ENCODE measurements at places on chromosomes 16 and 17.

- no peak for DNase-seq
These were observed 1.4 kb upstream of the TMEM132E start for GRCh38 chr17:34578016-34578415.

- DNase-seq = no peak
These were observed 21.5 kb downstream of the MBTD1 start for GRCh38 chr17:51238255-51238887.

GRCh38 chr17:81578038-81578441 lies 25.9 kb upstream of the FAAP100 start:
- DNase-seq = no peak

DNA sequence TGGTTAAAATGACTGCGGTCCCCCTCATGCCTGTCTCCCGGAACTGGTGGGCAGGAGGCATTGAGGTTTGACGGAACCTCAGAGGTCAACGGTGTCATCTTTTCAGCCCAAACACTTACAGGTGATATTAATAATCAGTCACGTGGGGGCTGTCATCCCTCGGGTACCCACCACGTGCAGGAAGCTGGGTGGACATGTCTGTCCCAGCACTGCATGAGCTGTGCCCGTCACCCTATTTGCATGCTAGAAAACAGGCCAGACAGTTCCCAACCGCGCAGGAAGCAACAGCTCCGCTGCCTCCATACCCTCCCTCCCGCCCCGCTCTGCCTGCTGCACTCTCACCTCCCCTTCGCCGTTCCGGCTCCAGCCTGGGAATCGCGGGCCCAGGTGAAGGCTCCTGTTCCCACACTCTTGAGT lies 1.4 kb downstream of the SYNGR3 start:
- peak; percentile 33 for DNase-seq

GRCh38 chr16:11074131-11074530 lies 129.8 kb downstream of the CLEC16A start:
- no peak for DNase-seq

GRCh38 chr16:56636616-56637413 lies 1.7 kb upstream of the MT1A start:
- DNase-seq = no peak

- DNase-seq = no peak
These were observed 13.5 kb upstream of the EFCAB13 start for GRCh38 chr17:47310186-47310733.

DNA sequence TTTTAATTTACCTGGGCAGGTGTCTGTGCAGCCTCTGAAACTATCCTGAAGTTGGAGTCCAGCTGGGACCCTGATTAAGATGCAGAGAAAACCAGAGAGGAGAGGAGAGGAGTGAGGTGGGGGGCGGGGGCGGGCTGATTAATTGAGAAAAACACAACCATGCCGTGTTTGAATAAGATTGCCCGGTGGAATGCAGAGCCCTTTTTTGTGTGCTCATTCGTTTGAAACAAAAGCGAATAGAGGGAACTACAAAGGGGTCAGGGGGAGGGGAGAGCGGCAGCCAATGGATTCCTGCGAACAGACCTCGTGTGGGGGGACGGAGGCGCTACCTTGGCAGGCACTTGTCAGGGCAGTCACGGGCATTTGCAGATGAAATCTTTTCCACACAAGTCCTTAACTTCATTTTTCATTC lies 355.8 kb downstream of the SOX9 start:
- no peak for DNase-seq

Measured in stimulated activated naive CD4-positive, alpha-beta T cell treated with Interleukin-2 at 50 U/mL for 16 hours (primary cell).